ENCODE measurements at places on chromosomes 16 and 17.

- DNase-seq = no peak
These were observed 43.6 kb upstream of the USP7 start for GRCh38 chr16:9007177-9007794.

DNA sequence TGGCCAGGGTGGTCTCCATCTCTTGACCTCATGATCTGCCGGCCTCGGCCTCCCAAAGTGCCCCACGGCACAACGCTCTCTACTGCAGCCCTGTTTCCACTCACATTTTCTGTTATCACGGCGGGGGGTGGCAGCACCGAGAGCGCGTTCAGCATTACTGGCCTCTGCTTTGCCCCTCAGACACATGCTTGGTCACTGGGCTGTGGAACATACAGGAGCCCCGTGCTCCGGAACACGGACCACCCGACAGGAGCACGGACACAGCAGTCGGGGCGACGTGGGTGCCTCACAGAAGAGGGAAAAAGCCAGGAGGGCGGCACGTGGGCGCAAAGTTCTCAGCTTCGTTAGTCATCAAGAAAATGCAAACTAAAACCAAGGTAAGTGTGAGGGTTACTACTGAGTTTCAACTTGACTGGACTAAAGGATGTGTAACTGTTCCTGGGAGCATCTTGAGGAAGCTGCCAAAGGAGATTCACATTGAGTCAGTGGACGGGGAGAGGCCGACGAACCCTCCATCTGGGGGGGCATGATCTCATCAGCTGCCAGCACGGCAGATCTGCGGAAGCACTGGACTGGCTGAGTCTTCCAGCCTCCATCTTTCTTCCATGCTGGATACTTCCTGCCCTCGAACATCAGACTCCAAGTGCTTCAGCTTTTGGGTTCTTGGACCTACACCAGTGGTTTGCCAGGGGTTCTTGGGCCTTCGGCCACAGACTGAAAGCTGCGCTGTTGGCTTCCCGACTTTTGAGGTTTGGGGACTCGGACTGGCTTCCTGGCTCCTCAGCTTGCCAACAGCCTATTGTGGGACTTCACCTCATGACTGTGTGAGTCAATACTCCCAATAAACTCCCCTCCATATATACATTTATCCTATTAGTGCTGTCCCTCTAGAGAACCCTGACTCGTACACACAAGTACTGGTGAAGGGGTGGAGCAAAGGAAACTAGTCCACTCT lies 106.8 kb downstream of the ZNF778 start:
- peak; percentile 21 for DNase-seq

GRCh38 chr17:49216953-49217650 lies 6.6 kb downstream of the ABI3 start:
- DNase-seq = no peak

GRCh38 chr17:21025451-21025850 lies 17.4 kb downstream of the USP22 start:
- no peak for DNase-seq

DNA sequence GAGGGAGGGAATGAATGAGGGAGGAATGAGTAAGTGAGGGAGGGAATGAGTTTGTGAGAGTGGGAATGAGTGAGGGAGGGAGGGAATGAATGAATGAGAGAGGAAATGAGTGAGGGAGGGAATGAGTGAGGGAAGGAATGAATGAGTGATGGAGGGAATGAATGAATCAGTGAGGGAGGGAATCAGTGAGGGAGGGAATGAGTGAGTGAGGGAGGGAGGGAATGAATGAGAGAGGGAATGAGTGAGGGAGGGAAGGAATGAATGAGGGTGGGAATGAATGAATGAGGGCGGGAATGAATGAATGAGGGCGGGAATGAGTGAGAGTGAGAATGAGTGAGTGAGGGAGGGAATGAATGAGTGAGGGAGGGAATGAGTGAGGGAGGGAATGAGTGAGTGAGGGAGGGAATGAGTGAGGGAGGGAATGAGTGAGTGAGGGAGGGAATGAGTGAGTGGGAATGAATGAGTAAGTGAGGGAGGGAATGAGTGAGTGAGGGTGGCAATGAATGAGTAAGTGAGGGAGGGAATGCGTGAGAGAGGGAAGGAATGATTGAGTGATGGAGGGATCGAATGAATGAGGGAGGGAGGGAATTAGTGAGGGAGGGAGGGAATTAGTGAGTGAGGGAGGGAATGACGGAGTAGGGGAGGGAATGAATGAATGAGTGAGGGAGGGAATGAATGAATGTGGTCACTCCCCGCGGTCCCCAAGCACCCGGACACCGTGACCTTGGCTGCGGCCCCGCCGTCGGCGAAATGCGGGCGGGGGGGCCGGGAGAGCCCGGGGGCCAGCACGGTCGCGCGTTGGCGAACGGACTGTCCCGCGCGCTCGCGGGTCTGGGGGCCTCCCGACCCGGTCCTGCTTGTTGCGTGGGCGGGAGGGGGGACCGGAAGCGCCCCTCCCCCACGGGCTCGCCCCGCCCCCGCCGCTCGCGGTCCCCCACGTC lies 1.1 kb upstream of the UBE2I start:
- no peak for DNase-seq

GRCh38 chr16:8761078-8761477 lies 36.4 kb downstream of the TMEM186 start:
- no peak for DNase-seq

- DNase-seq = no peak
These were observed 15.6 kb downstream of the SNX29 start for GRCh38 chr16:11992008-11992584.

DNA sequence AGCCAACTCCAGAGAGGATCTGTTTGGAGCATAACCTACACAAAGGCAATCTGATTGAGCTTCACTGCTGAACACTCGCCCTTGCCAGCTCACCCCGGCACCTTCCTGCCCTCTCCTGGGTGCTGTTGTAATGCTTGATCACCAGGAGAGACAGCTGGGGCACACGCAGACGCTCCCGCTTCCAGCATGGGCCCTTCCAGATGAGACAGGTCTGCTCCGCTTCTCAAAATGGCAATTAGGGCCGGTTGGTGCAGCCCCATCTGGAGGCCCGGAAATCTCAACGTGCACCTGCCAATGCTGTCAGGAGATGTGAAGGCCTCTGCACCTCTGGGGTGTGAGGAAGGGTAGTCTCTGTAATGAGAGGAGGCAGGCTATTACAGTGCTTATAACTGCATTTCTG lies 206.1 kb downstream of the ABCC12 start:
- DNase-seq = no peak

DNA sequence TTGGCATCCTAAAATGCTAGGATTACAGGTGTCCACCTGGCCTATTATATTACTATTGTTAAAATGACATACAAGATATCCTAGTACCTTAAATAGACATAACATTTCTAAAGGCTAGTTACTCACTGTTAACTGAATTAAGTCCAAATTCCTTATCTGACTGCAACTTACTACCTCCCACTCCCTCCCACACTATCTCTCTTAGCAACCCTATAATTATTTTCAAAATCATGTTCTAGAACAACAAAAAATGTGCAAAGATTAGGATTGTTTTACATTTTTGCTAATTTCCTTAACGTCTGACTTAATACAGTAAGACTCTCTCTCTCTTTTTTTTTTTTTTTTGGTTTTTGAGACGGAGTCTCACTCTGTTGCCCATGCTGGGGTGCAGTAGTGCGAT lies 2.2 kb upstream of the ATF7IP2 start:
- no peak for DNase-seq

DNA sequence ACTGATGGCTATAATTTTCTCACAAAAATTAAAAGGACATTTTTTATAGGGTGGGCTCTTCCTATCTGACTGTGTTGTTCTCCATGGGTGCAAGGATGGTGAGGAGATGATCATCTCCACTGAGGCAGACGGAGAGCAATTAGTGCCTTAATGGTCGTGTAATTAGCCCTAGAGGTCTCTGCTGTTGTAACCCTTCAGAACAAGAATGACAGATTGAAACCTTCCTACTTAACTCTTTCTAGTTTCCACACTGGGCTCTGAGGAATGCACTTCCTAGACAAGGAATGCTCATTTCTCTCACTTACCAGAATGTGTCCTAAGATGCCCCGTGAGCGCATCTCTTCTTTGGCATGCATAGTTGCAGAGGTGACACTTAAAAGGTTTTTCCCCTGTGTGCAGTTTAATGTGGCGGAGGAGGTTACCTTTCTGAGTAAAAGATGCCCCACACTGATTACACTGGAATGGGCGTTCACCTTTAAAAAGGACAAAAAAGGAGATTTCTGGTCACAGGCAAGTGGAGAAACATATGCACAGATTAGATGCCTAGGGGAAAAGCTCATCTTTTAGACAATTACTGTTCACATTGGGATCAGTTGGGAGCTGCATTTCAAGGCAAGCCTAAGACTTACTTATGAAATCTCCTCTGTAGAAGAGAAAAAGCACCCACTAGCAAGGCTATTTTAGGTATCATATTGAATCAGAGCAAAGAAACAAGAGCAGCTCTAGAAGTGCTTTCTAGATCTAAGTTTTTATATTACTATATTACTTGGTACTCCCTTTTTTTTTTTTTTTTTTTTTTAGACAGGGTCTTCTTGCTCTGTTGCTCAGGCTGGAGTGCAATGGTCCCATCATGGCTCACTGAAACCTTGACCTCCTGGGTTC lies 53.6 kb downstream of the GRB7 start:
- DNase-seq = peak; percentile 26

DNA sequence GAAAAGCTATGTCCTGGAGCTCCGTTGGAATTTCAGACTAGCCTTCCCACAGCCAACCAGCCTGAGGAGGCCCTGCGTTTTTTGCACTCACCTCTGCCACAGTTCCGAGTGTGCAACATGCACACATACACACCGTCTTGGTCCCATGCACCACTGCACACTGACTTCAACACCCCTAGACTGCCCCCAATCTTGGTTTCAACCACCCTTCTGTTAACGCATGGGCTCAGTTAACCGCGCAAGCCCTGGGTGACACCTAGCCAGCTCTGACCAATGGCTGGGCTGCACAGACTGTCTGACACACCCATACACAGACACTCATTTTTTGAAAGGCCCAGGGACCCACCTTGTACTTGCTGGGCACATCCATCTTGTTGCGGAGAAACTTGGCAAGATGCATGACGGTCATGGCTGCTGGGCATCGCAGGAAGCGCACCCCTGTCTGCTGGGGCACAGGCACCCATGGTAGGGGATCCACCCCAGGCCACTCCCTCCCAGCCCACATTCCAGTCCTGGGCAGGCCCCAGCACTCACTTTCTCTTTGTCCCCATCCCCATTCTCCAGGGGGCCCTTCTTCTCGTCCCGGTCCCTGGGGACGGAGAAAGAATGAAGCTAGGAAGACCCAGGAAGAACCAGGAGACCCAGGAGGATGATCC lies 8.0 kb downstream of the CISD3 start:
- no peak for DNase-seq

- no peak for DNase-seq
These were observed 34.9 kb upstream of the ZNF469 start for GRCh38 chr16:88347656-88348376.

DNA sequence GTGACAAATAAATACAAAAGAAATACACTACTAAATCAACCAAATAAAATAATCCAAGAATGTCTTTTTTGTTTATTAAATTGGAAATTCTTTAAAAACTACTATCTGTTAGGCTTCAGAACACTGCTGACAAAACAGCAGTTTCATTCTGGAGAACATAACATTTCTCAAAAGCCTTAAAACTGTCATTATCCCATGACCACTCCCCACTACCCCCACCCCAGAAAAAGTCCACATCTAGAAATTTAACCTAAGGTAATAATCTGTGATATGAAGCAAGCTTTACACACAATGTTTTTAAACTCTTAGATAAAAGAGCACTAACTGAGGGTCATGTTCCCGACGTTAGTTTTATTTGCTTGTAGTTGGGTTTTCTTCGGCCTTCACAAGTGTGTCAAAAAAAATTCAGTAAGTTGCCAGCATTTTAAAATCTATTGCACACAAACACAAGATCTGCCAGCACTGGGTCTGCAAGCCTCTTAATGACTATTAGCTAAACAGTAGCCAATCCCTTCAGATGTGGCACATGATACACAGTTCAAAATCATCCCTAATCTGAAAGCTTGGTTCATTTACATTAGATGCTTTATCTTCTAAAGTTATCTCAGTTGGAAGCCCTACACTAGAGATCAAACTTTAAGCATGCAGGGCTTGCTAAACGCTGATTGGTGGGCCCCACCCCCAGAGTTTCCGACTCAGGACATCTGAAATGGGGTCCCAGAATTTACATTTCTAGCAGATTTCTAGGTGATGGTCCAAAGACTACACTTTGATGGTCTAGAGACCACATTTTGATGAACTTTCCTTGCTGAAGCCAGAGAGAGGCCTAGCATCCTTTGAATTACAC lies 75.2 kb downstream of the KANSL1 start:
- no peak for DNase-seq

- no peak for DNase-seq
These were observed 26.8 kb downstream of the LITAFD start for GRCh38 chr16:8908810-8909468.

DNA sequence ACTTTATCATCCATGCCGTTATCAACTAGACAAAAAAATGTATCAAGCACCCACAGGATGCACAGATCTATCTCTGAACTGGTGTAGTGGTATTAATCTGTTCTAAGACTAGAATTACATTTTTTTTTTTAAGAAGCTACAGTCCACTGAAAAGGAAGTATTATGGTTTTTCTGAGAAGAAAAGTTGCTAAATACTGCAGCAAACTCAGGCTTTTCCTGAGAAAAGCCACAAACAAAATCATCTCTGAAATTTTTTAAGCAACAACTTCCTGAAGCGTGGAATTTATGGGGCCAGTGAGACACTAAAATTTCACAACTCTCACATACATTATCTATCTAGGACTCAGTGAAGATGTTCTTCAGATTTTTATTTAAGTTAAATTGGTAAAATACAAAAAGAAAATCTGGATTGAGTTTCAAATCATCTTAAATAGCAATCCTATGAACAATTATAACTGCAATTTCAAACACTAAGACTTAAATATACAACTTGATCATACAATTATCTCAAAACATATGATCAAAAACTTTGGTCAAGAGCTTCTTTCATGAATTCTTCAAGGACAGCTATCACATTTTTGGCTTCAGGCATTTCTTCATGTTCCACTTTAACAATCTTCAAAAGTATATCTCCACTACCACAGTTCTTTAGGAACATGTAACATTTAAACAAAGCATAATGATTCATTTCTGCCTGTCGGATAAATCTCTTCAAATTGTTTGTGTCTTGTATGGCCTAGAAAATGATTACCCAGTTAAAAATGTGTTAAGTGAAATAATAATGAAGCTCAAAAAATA lies 10.5 kb downstream of the C17orf75 start:
- DNase-seq = no peak

Measured in stimulated activated CD4-positive, alpha-beta T cell treated with anti-CD3 and anti-CD28 coated beads, TNF-alpha, amount 100 ng/mL, for 4 hours (primary cell).